ENCODE measurements at places on chromosomes 3 and 15.

- no peak for DNase-seq
Observed at GRCh38 chr15:37885651-37886050, 48.8 kb upstream of the TMCO5A start.

DNA sequence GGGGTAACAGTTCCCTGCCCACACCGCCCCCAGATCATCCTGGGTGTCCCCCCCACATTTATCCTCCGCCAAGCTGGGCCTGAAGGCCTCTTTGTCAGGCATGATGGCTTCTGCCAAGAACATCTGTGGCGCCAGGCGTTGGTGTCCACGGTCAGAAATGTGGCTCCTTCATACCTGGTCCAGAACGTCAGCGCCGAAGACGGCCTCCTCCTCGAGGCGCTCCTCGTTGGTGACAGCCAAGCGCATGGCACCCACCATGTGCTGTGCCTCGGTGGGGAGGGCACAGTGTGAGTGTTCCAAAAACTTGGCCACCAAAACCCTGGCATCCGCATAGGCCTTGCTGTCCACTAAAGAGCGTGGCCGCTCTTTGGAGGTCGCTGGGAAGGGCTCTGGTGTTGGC, 146.5 kb downstream of the NSMCE3 start:
- DNase-seq: no peak

GRCh38 chr3:58188921-58189451, 21.8 kb downstream of the DNASE1L3 start:
- DNase-seq: no peak

DNA sequence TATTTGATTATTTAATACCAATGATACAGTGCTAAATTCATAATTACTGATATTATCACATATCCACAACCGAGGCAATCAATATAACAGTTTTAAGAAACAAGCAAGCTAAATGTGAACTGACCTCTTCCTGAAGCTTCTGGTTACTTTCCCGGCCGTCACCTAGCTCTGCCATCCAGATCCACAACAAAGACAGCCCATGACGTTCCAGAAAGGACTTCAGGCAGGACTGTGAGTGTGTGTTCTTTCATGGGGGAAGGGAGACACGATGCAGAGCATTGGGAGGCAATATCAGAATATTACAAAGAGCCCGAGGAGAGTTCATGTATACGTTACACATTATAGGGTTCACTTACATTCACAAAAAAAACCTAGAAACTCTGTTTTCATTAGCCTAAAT, 77.8 kb downstream of the SETD2 start:
- no peak for DNase-seq

- no peak for DNase-seq
Observed at GRCh38 chr3:128155616-128156360, 2.5 kb downstream of the EEFSEC start.

DNA sequence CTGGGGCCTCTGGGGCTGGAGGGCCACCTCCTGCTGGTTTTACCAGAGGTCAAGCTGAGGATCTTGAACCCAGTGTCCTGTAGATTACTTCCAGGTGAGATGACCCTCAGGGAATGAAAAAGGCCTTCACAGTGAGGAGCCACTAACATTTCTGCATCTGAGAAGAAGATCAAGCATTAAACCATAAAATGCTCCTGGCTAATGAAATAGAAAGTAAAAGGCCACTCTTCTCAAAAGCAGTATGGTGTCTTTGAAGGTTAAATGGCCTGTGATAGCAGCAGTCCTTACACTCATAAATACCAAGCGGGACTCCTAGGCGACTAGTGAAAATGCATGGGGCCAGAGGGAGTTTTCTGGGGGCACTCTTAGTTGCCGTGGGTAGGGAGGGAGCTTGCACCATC, 47.0 kb upstream of the RGMA start:
- DNase-seq: no peak

DNA sequence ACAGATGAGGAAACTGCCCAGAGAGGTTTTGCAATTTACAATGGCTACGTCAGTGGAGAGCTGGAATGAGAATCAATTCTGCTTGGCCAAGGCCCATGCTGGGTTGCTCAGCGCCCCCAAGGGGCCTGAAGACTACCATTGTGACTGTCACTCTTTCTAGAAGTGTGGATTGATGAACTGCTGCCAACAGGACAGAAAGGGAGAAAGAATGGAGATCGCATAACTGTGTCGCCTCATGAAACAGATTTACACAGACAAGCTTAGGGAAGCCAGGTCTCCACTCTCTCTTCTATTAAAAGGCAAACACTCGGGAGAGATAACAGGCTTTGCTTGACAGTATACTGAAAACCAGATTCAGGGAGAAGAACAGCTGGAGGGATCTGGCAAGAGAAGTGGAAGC, 160.0 kb downstream of the STT3B start:
- DNase-seq: no peak

DNA sequence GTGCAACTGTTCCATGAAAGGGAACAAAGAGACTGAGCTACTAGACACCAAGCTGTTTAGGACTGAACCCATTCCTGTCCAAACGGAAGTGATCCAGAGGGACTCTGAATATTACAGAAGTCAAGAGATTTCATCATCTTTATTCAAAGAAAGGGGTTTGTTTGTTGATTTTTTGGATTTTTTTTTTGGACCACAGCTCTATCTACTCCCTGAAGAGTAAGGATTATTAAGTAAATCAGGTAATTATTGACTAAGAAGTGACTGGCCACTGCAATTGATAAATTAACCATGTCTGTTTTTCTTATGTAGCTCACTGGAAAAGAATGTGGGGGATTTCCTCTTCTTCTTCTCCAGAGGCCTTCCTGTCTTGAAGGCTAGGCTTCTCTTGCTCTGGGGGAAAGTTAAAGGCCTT, 146.6 kb upstream of the TPM1 start:
- no peak for DNase-seq

- no peak for DNase-seq
Observed at GRCh38 chr3:37709946-37710640, 151.6 kb upstream of the CTDSPL start.

GRCh38 chr15:50135031-50135551, 16.1 kb upstream of the ATP8B4 start:
- DNase-seq: peak; percentile 14

DNA sequence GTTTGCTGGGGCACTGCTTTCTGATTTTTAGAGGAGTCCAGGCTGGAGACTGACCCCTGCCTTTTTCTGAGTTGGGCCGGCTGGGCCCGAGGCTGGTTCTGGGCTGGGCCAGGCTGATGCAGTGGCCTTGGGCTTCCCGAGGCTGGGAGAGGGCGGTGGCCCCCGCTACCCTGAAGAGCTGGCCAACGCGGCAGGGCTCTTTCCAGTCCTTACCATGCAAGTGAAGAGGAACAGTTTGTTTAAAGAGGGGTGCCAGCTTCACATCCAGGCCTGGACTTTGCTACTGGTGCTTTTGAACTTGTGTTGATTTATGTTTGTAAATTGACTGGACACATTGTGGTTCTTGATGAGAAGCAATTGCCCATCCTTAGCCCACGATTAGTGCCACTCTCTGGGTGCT, 15.3 kb downstream of the IGF1R start:
- no peak for DNase-seq

DNA sequence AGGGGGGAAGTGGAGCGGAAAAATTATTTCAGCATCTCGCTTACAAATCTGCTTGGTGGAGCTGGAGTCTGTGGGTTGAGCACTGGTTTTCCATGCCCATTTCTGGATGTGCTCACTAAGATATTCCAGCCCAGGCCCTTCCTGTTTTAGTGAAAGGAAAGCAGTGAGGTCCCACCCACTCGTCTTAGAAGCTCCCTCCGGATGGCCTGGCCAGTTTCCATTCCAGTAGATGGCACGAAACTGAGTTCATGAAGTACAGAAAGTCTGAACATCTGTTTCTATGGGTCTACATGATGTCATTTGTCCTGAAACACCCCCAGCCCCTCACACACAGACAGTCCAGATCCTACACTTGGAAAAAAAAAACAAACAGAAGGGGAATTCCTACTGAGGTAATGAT, 31.9 kb upstream of the THSD4 start:
- no peak for DNase-seq

- DNase-seq: no peak
Observed at GRCh38 chr15:70119911-70120508, 22.3 kb upstream of the TLE3 start.

DNA sequence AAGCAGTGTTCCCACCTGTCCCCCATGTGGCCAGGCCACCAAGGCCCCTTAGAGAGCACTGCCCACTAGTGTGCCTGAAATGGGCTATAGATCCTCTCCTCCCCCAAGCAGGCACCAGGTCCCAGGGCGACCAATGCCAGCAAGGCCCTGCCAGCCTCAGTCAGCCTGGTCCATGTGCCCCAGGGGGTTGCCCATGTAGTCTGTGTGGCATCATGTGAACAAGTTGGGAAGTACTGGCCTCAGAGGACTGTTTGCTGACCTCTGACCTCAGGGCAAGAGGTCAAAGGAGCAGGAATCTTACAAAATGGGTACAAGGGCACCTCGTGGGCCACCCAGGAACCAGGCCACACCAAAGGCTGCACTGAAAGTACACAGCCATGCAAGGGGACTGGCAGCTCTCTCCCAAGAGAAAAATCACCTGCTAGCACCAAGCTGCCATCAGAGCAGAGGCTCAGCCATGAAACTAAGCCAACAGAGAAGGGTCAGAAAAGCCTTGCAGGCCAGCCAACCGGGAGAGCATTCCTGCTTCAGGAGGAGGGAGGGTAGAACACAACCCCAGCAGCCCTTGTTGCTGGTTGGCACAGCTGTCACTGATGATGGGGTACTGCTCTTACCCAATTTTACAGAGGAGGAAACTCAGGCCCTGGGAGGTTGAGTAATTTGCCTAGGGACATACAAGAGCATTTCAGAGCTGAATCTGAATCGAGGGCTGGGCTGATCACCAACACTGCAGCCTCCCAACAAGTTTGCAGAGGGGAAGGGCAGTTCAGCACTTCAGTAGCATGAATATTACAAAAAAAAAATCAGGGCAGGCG, 5.2 kb upstream of the FURIN start:
- DNase-seq: no peak

- no peak for DNase-seq
Observed at GRCh38 chr15:76382987-76383728, 46.6 kb downstream of the ISL2 start.

GRCh38 chr3:188212308-188212969, 58.5 kb downstream of the LPP start:
- no peak for DNase-seq

DNA sequence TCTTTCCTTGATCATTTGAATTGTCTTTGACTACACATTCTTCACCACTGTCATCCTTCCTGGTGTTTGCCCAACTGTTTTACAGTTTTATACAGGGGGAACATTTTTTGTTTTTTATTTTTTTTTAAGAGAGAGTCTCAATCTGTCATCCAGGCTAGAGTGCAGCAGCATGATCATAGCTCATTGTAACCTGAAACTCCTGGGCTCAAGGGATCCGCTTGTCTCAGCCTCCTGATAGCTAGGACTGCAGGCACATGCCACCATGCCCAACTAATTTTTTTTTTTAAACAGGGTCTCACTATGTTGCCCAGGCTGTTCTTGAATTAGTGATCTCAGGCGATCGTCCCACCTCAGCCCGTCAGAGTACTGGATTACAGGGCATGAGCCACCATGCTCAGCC, 222.6 kb downstream of the BBX start:
- no peak for DNase-seq

GRCh38 chr3:71870966-71871512, 86.1 kb upstream of the PROK2 start:
- no peak for DNase-seq

GRCh38 chr15:87573534-87573933, 683.0 kb downstream of the NTRK3 start:
- DNase-seq: no peak

DNA sequence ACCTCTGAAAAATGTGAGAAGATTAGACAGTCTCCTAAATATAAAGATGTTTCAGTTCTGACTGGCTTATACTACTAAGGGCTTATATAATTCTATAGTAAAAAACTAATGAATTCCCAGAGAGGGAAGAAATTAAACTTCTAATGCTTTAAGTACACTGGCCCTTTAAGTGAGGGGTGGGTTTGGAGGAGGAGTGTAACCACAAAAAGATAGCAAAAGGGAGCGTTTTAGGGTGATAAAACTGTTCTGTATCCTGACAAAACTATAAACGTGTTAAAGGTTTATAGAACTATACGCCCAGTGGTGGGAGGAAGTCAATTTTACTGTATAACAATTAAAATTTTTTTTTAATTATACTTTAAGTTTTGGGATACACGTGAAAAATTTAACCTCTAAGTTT, 45.8 kb downstream of the CEP152 start:
- no peak for DNase-seq

DNA sequence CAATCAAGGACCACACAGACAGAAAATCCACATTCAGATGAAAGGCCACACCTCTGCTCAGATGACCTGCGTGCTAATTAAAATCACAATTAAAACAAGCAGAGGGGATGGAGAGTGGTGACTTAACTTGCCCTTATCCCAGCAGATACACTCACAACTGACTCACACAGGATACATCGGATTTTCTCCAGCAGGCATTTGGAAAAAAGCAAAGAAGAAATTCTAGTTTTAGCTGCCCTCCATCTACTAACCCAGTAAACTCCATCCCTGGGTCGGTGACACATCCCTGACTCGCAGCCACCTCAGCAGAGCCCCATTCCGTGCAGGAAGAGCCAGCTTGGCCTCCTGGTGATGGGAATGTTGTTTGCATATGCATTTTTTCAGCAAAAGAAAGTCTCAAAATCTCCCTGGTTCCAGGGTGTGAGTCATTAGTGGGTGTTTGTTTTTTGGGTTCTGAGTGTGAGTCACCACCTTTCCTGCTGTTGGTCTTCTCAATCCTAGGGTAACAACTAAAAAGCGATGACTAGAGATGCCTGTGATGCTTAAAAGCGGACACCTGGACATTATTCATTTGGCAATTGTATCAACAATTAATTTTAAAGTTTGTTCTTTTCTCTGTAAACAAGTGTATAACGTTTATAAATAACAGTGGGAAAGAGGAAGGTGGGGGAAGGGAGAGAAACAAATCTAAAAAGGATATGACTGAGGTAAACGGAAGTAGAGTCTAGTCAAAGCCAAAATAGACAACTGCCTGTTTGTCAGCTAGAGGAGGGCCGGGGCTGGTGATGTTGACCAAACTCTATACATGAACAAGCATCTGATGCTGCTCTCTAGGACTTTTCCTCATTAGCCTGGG, 49.8 kb upstream of the SLC4A7 start:
- DNase-seq: peak; percentile 17

GRCh38 chr3:190269101-190269500, 53.1 kb downstream of the CLDN1 start:
- DNase-seq: no peak

GRCh38 chr15:81293728-81294515, 30.0 kb downstream of the STARD5 start:
- DNase-seq: peak; percentile 69

DNA sequence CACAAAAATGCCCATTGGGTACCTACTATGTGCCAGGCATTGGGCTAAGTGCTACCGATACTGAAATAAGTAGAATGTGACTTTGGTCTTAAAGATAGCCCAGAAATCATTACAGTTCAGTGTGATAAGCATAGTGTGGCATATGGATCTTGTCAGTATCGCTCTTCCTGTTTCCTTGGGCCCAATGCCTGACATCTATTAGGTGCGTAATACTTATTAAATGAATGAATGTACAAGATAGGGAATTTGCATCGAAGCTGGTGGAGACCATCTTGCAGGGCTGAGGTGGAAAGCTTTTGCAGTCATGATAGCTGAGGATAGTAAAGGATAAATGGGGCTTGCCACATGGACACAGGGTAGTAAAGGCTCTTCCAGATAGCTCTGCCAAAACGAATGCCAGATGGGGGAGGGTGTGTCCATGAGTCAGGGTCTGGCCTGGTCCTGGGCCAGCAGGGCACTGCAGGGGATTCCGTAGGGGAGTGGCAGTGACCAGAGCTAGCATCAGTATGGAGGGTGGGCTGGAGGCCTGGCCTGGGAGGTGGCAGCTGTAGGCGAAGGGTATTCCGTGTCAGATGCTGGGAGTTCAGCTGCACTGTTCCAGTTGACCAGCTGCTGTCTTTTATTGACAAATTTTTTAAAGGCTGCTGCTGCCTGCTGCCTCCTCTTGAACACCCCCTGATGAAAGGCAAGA, 23.5 kb downstream of the TSEN2 start:
- DNase-seq: no peak

Measured in activated gamma-delta T cell treated with anti-CD3 and anti-CD28 coated beads, Interleukin-2, amount 50 U/mL, for 16 hours (primary cell).